ENCODE measurements at places on chromosomes 12 and 14. TPM values are rescaled to one million over a fixed set of nuclear protein-coding genes. Genes with fewer than 3 reads are reported as not detected.
A peak's percentile ranks its signal among the peaks of the same experiment; 100 is the strongest.

DNA sequence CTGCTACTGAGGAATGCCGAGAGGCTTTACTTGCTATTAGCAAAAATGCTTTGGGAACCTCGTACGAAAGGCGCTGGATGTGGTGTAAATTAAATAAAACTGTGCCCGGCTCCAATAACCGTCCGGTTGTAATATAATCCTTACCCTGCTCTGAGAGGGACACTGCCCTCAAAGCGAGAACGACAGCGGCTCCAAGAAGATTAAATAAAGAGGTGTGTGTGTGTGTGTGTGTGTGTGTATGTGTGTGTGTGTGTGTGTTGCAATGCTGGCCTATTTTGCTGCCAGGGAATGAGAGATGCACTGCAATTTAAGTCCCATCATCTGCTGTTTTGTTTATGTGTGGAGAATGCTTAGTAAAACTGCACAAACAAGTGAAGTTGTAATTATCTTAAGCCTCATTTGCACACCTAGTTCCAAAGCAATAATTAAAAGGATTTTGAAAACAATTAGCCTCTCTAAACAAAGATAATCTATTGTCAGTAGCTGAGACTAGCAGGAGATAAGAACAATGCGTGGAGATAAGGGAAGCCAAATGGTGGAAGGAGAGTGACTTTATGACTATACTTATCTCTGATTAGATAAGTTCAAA is 1.2 kb upstream of the SIX1 start:
- DNase-seq = peak; percentile 24

- no peak for DNase-seq
These were observed 649 bp upstream of the GNPNAT1 start for GRCh38 chr14:52792097-52792415.

The GALNT16 gene
- total RNA-seq = 0.12 TPM

DNA sequence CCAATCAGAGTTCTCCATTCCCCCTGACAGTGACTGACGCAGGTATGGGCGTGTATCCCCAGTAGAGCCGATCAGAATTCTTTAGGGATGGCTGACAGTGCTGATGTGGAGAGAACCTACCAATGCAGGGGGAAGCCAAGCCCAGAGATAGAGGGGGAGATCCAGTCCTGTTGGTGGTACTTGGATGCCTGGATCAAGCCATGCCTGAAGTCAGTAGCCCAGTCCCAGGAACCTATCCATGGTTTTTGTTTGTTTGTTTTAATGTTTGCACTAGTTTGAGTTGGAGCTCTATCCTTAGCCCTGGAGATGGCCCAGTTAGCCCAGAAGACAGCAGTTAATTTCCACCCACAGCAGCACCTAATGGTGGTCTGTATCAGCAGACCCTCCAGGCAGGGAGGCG is 40.2 kb downstream of the FOXN4 start:
- DNase-seq = no peak

The TMEM179 gene
- total RNA-seq = not detected

- DNase-seq = no peak
These were observed 6.4 kb downstream of the SLC39A9 start for GRCh38 chr14:69404883-69405282.

The ANO2 gene
- total RNA-seq = 2.1 TPM

The ASB2 gene
- 0.78 TPM for total RNA-seq

DNA sequence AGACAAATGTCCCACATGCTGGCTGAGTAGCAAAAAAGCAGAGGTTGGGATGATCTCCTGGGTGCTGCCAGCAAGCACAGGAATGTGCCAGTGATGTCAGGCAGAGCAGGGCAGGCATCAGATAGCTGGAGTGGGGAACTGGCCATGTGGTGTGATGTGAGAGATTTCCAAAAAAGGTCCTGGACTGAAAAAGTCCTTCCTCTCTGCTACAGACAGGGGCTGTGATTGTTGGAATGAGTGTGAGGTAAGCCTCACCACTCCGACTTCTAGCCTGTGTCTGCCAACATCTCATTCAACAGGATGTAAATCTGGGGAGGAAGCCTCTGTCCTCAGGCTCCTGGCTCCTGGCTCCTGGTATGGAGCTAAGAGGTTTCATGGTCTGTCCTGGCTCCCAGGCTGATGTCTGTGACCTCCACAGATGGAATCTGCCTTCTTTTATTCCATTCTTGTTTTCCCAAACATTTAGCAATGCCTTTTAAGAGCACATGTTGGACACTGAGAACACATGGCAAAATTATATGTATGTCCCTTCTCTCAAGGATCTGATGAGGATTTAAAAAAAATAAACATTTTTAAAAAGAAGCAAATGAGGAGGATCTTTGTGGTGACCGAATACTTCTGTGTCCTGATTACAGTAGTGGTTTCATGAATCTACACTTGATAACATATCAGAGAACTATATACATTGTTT is 50.1 kb upstream of the STK38L start:
- peak; percentile 56 for DNase-seq

- DNase-seq = no peak
These were observed 20.9 kb upstream of the KIF26A start for GRCh38 chr14:104117341-104118005.

GRCh38 chr12:70031046-70031445 is 206.0 kb downstream of the MYRFL start:
- DNase-seq = no peak

DNA sequence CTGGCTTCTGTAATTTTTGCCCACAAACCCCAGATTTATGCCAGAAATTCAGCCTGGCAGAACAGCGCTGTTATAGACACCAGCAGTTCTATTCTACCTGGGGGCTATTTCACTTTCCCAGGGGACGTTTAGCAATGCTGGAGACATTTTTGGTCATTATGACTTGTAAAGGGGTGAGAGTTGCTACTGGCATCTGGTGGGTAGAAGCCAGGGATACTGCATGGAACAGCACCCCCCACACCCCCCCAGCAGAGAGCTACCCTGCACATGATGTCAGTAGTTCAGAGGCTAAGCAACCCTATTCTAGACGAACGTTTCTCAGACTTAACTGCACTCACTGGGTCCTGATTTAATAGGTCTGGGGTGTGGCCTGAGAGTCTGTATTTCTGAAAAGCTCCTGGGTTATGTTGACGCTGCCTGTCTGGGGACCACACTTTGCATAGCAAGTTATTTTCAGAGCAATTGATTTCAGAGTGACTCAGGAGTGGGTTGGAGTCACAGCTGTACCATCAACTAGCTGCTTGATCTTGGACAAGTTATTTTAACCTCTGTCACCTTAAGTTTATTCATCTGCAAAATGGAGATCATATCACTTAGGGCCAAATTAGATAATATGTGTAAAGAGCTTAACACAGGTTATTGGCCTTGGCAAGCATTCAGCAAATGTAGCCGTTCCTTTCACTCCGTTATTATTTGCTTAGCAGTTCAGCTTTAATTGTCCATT is 48.5 kb downstream of the CHST11 start:
- no peak for DNase-seq

Data from RPMI7951 (cell line).